Pulmonary artery endothelial cell (primary cell): ENCODE measurements at places on chromosomes 7 and 10. TPM values are rescaled to one million over a fixed set of nuclear protein-coding genes. Genes with fewer than 3 reads are reported as not detected.

GRCh38 chr7:147810269-147810668 is 780.3 kb upstream of the C7orf33 start:
- no peak for DNase-seq

The TMEM140 gene
- total RNA-seq, result 13.4 and 44.6 TPM in 2 replicates

GRCh38 chr7:24540956-24541355 is 32.3 kb upstream of the PALS2 start:
- DNase-seq, result no peak

- DNase-seq, result no peak
Measured at GRCh38 chr10:124597846-124598165, 136.2 kb downstream of the LHPP start.

GRCh38 chr7:112420236-112420861 is 29.9 kb upstream of the IFRD1 start:
- no peak for DNase-seq

DNA sequence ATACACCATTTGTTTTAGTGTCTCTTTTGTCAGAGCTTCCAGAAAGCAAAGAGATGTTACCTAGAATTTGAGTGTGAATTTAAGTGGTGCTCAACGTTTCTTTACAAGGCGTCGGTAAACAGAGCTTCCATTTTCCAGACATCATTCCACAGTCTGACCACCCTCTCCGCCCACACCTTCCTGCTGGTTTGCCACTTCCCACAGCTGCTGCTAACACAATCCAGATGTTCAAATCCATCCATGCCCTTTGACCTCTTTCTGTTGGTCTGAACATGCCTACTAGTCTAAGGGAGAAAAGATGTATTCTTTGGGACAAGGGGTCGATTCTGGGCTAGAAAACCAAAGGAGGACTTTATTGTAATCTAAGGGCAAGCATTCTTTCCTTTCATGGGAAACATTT is 86.1 kb downstream of the FAM107B start:
- no peak for DNase-seq

DNA sequence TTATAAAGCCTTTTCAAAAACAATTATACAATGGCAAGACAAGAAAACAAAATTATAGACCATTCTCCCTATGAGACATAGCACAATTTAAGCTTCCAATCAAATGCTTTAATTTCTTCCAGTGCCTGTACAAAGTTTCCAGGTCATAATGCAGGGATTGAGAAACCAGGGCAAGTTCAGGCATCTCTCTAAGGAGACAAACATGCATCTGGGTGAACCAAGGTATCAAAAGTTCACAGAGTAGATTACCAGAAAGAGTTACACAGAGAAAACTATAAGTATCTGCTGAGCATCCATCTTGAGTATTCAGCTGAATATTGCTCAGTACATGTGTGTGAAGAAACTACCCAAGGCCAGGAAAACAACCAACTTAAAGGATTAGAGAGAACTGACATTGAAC is 89.1 kb downstream of the COL28A1 start:
- no peak for DNase-seq

GRCh38 chr7:139915268-139915863 is 86.3 kb downstream of the TBXAS1 start:
- DNase-seq, result no peak

- no peak for DNase-seq
Measured at GRCh38 chr10:116112232-116113231, 160.5 kb downstream of the GFRA1 start.

DNA sequence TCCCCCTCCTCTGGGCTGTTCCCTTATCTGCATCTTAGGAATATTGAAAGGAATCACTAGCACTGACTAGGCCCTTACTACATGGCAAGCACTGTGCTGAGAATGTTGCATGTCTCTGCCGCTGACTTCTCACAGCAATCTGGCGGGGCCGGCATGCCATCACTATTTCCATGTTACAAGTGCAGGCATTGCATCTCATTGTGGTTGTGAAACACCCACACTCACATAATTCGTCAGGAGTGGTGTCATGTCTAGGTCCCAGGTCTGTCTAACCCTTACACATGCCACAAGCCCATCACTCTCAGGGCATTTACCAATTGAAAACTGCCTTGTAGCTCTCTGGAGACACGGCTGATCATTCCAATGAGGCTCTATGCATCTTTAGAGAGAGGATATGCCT is 8.5 kb upstream of the IL2RA start:
- no peak for DNase-seq

GRCh38 chr10:116538456-116538855 is 7.3 kb upstream of the PNLIP start:
- DNase-seq, result no peak

The ADIRF gene
- 14.3 and 36.5 TPM in 2 replicates for total RNA-seq

- no peak for DNase-seq
Measured at GRCh38 chr7:19369182-19369581, 224.0 kb upstream of the FERD3L start.

The PCDH15 gene
- total RNA-seq, result not detected in 2 replicates
